ENCODE measurements at places on chromosomes 5 and 9. TPM values are rescaled to one million over a fixed set of nuclear protein-coding genes. Genes with fewer than 3 reads are reported as not detected.
A peak's percentile ranks its signal among the peaks of the same experiment; 100 is the strongest.

SPINK9 gene
- total RNA-seq = not detected

GRCh38 chr9:105154723-105155191 lies 89.7 kb upstream of the SLC44A1 start:
- peak; percentile 67 for DNase-seq

ADAMTSL2 gene
- total RNA-seq = 0.05 TPM

PAPPA gene
- total RNA-seq = 2.5 TPM

ASPN gene
- total RNA-seq = not detected

DNA sequence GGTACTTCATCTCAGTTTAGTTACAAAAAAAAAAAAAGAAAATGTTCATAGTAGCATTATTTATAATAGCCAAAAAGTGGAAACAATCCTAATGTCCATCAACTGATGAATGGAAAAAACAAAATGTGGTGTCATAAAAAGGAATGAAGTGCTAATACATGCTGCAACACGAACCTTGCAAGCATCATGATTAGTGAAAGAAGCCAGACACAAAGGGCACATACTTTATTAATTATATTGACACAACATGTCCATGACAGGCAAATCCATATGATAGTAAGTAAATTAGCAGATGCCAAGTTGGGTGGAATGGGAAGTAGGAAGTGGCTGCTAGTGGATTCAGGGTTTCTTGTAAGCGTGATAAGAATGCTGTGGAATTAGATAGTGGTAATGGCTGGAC lies 54.2 kb downstream of the PCDHGC5 start:
- no peak for DNase-seq

C5orf52 gene
- total RNA-seq = not detected

DNA sequence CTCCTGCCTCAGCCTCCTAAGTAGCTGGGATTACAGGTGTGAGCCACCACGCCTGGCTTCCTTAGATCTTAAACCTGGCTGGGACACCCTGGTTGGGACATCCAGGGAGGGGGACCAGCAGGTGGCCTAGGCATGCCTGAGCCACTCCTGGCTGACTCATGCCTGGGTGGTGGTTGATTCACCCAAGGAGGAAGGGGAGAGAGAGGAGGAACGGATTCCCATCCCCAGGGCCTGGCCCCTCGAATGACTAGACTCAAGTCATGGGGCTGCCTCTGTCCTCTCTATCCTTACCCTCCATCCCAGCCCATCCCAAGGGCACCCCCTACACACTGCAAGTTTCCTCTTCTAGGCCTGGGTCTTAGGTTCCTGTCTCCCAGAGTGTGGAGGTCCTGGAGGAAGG lies 12.7 kb downstream of the EEIG1 start:
- DNase-seq = peak; percentile 75

RASGRF2 gene
- 10.6 TPM for total RNA-seq

All from renal cortical epithelial cell (primary cell).